Trophoblast cell (in vitro differentiated cells and primary cell): ENCODE measurements at places on chromosomes 2 and 18.
A peak's percentile ranks its signal among the peaks of the same experiment; 100 is the strongest.

DNA sequence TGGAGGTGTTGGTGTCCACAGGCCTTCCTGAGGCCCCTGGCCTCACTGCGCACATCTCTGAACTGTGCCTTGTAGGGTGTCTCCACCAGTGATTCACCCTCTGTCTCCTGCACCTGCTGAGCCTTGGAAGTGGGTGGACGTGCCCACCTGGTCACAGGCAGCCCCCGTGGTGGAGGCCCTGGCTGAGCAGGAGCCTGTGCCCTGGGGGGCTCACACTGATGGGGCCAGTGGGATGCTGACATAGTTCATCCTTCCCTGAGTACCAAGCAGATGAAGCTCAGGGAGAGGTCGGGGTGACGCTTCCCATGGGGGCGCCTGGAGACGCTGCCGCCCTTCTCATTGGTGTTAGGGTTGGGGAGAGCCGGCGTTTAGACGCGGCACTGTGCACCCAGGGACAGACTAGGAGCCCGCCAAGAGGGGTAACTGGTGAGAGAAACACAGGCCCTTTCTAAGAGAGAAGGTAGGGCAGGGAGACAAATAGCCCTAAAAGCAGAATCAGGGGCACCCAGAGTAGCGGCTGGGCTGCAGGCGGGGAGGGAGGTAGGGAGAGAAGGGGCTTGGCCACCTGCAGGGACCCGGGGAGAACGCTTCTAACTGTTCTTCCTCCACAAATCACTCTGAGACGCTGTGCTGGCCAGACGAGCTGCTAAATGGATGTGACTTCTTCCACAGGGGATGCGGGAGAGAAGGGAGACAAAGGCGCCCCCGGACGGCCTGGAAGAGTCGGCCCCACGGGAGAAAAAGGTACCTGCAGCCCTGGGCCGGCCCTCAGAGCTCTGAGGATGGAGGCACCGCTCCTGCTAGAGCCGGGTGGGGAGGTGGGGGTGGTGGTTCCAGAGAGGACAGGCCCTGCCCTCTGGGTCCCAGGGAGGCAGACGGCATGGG is 18.0 kb downstream of the COLEC11 start:
- DNase-seq: no peak
- H3K4me3 ChIP-seq: no peak overlapping the region
- no peak overlapping the region for H3K27ac ChIP-seq
- H3K27me3 ChIP-seq: no peaks in the 10 kb centered on the region

DNA sequence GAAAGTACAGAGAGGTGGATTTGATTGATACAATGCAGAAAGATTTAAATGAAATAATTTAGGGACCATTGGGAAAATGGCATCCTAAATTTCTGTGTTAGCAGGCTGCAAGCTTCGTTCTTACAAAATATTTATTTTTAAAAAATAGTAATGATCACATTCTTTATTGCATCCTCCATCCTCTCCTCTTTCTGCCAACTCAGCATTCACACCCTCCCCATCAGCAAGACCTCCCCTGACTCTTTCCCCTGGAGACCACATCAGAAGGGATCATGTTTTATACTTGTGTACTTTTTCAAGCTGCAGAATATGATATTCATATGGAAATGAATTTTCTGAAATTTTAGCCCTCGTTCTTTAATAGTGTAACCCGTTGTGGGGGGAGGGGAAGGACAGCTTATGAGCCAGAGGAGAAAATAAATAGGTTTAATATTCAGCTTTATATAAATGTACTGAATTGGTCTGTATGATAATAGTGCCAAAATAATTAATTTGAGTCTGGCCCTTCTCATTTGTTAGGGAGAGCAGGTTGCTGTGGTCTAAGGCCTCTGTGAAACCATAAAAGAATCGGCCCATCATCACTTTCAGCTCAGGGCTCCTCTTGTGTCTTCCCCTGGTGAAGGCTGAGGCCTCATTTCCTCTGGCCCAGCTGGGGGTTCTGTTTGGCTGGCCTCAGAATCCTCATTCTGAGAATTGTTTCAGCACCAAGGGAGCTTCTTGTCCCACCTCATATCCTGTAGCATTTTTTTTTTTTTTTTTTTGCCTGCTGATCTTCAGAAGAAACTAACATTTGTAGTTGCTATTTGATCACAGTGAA is 330.8 kb downstream of the TXNL1 start:
- H3K4me1 ChIP-seq: no peaks in the 10 kb centered on the region
- H3K27ac ChIP-seq: no peak overlapping the region
- no peak overlapping the region for H3K4me3 ChIP-seq
- DNase-seq: no peak
- no peaks in the 10 kb centered on the region for H3K27me3 ChIP-seq

DNA sequence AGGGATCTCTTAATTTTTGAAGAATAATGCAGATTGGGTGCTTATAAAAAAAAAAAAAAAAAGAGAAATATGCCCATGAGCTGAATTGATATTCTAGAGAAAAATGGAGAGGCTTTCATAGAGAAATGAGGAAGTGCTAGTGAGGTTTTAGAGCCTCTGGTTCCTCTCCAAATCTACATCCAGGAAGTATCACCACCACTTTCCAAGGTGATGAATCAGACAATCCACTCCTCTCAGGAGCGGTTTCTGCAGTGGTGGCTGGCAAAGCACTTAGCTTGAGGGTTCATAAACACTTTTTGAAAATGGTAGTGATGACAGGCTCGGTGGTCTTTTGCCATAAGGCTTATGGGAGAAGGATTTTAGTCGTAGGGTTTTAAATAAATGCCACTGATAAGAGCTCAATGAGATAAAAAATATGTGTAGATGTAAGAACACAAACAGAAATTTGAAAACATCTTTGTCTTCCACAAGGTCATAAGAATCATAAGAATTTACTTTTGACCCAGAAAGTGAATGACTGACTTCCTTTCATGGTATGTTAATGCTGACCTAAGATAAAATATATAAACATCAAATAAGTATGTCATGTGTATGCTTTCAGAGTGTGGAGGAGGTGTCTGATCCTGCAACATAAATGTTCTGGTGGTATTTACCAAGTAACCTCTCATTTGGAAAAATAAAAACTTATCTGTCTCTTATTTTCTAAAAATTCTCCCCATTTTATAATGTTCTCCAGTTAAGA is 42.1 kb upstream of the DSG1 start:
- no peak overlapping the region for H3K27ac ChIP-seq
- H3K4me1 ChIP-seq: no peaks in the 10 kb centered on the region
- DNase-seq: peak; percentile 29
- no peaks in the 10 kb centered on the region for H3K36me3 ChIP-seq
- no peaks in the 10 kb centered on the region for H3K27me3 ChIP-seq

DNA sequence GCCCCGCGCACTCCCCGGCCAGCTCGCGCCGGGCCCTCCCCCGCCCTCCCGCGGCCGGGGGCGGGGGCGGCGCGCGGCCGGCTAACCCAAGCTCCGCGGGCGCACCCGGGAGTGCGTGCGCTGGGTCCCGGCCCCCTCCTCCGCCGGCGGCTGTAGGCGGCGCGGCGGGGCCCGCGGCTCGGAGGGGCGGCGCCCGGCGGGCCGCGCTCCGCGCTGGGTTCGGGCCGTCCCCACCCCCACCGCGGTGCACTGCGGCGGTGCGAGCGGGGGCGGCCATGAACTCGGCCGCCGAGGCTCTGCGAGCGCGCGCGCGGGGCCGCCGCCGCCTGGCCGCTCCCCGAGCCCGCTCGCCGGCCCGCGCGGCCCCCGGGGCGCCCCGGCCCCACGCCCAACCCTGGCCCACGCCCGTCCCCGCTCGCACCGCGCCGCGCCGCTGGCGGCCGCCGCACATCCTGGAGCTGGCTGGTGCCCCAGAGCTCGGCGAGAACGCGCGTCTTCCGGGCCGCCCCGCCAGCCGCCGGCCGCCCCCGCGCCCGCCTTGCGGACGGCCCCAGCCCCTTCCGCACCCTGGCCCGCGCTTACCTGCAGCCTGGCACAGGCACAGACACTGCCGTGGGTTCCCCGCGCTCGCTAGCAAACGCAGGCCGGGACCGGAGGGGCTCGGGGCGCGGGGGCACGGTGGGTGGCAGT is at the start of gene ZBTB14:
Gene ZBTB14, minus strand, starts transcription at position 496 of the 690 bp plus-strand sequence. CDS start 2,480 bp downstream, outside the sequence.
- H3K4me3 ChIP-seq: peak within 1 kb of the TSS; percentile 96
- no peaks in the 10 kb centered on the region for H3K27me3 ChIP-seq
- no peaks in the 10 kb centered on the region for H3K4me1 ChIP-seq
- peaks cover 11% of the 10 kb centered on the region for H3K36me3 ChIP-seq

DNA sequence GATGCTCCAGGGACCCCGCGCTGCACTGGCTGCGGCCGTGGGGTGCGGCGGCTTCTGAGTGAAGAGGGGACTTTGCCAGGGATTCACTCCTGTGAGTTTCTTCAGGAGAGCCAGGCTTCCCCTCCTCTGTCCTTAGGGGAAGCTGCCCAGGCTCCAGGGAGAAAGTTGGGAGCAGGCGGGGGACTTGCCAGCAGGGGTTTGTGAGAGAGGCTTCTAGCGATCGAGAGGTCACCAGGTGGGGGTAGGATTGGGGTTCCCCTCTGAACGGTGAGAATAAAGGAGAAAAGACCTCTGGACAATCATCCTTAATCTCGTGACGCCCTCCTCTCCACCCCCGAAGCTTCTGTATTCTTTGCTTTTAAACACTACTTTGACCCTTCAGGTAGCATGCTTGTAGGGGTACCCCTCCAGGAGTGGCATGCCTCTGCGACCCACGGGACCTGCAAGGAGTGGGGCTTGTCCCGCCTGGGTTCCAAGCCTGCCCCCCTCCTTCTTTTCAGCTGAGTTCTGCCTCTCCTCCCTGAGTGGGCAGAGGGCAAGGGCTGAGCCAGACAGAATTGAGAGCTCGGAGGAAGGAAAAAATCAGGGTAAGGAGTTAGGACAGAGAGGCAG is 601 bp downstream of the PROKR1 start:
- H3K4me3 ChIP-seq: peak overlapping the region; percentile 58
- H3K27me3 ChIP-seq: peaks cover 26% of the 10 kb centered on the region
- DNase-seq: no peak
- H3K4me1 ChIP-seq: peaks cover 4% of the 10 kb centered on the region
- no peaks in the 10 kb centered on the region for H3K36me3 ChIP-seq

- no peak overlapping the region for H3K4me3 ChIP-seq
- no peak overlapping the region for H3K27ac ChIP-seq
- no peaks in the 10 kb centered on the region for H3K4me1 ChIP-seq
- H3K36me3 ChIP-seq: no peaks in the 10 kb centered on the region
- peak; percentile 19 for DNase-seq
Observed at GRCh38 chr2:24658531-24659202, 134.5 kb downstream of the PTRHD1 start.

DNA sequence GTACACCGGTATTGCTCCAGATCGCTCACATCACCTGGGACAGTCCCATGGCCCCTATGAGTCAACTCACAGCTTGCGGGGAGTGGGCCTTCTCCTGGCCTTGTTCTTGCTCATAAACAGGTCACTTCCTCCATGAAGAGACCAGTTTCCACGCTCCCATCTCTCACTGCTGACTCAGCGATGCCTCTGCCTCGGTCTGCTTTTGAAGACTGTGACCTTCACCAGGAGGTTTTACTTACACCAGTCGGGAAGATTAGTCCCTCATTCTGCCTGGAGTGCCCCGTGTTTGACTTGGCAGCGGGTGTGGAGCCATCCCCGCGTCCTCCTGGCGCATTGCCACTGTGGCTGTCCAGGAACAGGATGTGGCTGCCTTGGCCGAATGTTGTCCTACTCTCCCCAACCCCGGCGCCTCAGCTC is 159.8 kb downstream of the RHBDD1 start:
- no peak overlapping the region for H3K27ac ChIP-seq
- no peak overlapping the region for H3K4me3 ChIP-seq
- no peaks in the 10 kb centered on the region for H3K27me3 ChIP-seq
- peaks cover 7% of the 10 kb centered on the region for H3K36me3 ChIP-seq
- DNase-seq: peak; percentile 1
- no peaks in the 10 kb centered on the region for H3K4me1 ChIP-seq

GRCh38 chr2:45823723-45824206 is 172.3 kb downstream of the PRKCE start:
- no peaks in the 10 kb centered on the region for H3K4me1 ChIP-seq
- no peak for DNase-seq
- no peak overlapping the region for H3K27ac ChIP-seq
- no peak overlapping the region for H3K4me3 ChIP-seq
- H3K27me3 ChIP-seq: no peaks in the 10 kb centered on the region

DNA sequence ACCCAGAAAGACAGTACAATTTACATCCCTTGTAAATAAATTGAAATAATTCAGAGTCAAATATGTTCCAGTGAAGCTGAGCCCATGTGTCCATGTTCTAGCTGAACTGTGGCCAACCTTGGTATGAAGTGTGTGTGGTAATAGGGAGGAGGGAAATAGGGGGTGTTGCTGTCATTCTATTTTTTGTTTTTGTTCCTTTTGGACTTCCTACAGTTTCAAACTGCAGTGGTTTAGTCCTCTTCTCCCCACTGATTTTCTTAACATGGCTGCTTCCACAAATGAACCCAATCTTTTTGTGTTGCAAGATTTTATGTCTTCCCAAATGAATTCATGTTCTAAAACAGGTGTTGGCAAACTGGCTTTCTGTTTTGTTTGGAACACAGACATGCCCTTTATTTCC is 156.9 kb downstream of the CCBE1 start:
- H3K27me3 ChIP-seq: no peaks in the 10 kb centered on the region
- H3K4me3 ChIP-seq: no peak overlapping the region
- no peaks in the 10 kb centered on the region for H3K36me3 ChIP-seq
- peaks cover 2% of the 10 kb centered on the region for H3K4me1 ChIP-seq

GRCh38 chr2:191593622-191594385 is 84.1 kb upstream of the NABP1 start:
- H3K27me3 ChIP-seq: no peaks in the 10 kb centered on the region
- DNase-seq: peak; percentile 98
- peaks cover 3% of the 10 kb centered on the region for H3K4me1 ChIP-seq
- no peak overlapping the region for H3K4me3 ChIP-seq
- no peaks in the 10 kb centered on the region for H3K36me3 ChIP-seq

DNA sequence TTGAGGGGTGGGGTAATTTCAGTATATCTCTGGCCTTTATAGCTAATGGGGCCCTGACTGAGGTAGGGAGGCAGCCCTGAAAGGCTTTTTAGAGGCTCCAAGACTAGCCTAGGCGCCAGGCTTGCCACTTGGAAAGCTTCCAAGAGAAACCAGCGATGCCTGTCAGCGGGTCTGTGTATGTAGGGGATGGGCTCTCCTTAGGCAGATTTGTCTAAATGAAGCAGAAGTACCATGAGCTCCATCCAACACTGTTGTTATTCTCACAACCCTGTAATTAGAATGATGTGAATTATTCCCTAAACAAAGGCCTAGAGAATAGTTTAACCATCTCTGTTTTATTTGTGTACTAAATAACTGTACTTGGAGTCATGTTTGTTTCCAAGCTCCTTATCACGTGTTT is 138.1 kb downstream of the B3GNT2 start:
- no peak overlapping the region for H3K27ac ChIP-seq
- H3K4me1 ChIP-seq: peaks cover 15% of the 10 kb centered on the region
- H3K36me3 ChIP-seq: no peaks in the 10 kb centered on the region
- H3K4me3 ChIP-seq: no peak overlapping the region
- no peak for DNase-seq

- H3K4me1 ChIP-seq: peaks cover 2% of the 10 kb centered on the region
- DNase-seq: no peak
- no peak overlapping the region for H3K4me3 ChIP-seq
- H3K27ac ChIP-seq: no peak overlapping the region
- no peaks in the 10 kb centered on the region for H3K27me3 ChIP-seq
Observed at GRCh38 chr2:195279840-195280427, 377.1 kb upstream of the SLC39A10 start.

DNA sequence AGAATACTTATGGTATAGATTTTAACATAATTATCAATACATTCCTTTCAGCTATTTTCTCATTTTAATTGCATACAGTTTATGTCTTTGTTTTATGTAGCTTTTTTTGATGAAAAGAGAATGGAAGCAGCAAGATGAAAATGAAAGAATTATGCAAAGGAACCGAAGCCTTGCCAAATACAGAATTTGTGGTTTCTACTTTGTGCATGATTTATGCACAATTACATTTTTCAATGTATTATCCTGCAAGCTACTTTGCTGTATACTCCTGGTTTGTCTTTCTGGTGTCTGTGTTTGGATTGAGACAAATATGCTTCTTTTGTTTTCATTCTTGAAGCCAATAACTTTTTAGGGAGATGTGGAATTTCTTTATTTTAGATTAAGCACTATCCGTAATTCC is 1642.6 kb upstream of the CELF4 start:
- DNase-seq: no peak
- H3K4me3 ChIP-seq: no peak overlapping the region
- no peaks in the 10 kb centered on the region for H3K36me3 ChIP-seq
